Esophagus squamous epithelium (tissue), 5 donors: ENCODE measurements at places on chromosomes 7 and 10.

GRCh38 chr7:8582728-8583127, 149.3 kb downstream of the NXPH1 start:
- no peak for DNase-seq

GRCh38 chr7:159136442-159136841, 8.2 kb downstream of the VIPR2 start:
- no peak for DNase-seq

GRCh38 chr10:23192712-23193434, 761 bp downstream of the PTF1A start:
- DNase-seq, result no peak

GRCh38 chr7:80916770-80917741, 1.8 kb downstream of the SEMA3C start:
- no peak for DNase-seq

GRCh38 chr7:100607111-100607510, 4.9 kb downstream of the PCOLCE start:
- no peak for DNase-seq

DNA sequence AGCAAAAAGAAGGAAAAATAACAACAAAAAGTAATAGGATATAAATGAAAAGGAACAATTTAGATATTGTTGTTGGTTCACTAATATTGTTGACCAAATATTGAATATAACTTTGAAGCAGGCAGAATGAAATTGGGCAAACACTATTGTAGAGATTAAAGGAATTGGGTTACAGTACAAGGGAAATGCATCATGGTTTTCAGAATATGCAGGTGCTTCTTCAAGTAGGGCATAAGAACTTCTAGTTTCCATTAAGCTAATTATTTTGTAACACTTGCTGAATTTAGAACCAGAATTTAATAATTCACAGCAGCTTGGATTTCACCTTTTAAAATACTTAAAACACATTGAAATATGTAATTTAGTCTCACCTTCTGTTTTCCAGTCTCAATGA, 36.5 kb downstream of the RPA3 start:
- DNase-seq, result no peak

DNA sequence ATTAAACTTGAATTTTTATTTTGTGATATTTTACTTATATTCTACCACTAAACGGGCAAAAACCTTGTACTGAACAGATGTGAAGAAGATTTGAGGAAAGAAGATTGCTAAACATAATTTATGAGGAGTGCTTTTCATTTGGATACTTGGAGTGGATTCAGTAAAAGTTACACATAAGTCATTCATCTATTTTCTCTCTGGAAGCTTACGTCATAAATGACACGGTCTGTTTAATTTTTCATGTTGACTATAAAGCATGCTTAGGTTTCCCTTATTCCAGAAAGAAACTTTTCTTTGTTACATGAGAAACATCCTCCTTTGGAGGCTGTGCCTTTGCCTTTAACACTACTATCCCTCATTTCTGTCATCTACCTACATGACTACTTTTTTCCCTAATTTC, 53.9 kb downstream of the TFEC start:
- DNase-seq, result no peak

DNA sequence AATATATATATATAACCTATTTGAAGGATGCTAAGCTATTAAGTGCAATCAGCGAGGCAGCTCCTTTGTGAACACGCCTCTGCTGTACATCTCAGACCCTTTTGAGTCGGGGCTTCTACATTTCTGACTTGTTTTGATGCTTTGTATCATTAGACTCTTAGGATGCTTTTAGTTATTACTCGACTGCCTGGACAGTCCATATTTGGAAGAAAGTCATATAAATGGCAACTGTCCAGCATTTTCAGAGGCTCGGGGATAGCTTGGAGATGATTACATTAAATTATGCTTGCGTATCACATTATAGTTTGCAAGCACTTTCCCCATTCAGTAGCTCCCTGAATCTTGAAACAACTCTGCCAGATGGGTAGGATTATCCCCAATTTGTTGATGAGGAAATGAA, 257.9 kb downstream of the PTEN start:
- no peak for DNase-seq

DNA sequence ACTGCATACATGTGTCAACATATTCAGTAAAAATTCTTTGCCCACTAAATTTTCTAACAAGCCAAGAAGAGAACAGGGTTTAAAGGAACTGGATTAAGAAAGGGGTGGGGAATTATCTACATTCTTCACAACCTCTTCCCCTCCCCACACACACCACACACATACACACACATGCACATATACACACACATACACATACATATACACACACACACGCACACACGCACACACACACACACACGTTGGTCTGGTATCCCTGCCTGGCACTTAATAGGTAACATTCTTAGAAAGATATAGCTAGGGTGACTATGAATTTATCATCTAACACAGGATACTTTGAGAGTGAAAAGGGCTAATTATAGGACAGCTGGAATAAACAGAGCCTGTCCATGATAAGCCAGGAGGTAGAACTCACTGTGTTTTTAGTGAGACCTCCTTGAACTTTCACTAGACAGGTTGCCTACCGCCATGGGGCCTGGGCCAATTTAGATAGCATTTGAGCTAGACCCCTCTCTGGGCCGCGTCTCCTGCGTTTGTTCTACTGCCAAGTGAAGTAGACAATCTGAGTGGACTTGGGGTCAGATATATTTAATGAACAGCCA, 33.1 kb upstream of the EPC1 start:
- no peak for DNase-seq
